CD4-positive, alpha-beta T cell treated with Interferon alpha-2 for 1 hour (primary cell): ENCODE measurements at places on chromosomes 16 and 17.

- DNase-seq: peak; percentile 53
Measured at GRCh38 chr17:1203111-1203966, 23.6 kb upstream of the ABR start.

DNA sequence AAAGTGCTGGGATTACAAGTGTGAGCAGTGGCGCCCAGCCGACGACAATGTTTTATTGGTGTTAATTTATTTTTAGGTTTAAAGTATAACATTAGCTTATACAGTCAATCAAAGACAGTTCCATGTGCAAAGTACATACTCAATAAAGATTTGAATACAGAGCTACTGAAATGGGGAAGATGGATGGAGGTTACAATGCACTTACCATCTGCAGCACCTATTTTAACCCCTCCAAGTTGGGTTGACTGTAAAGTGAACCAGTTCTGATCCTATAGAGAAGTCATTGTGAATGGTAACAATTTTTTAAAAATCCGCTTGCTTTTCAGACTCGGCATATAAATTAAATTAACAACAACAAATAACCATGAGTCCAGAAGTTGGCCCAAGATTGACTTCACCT, 679 bp upstream of the PSKH1 start:
- DNase-seq: no peak

DNA sequence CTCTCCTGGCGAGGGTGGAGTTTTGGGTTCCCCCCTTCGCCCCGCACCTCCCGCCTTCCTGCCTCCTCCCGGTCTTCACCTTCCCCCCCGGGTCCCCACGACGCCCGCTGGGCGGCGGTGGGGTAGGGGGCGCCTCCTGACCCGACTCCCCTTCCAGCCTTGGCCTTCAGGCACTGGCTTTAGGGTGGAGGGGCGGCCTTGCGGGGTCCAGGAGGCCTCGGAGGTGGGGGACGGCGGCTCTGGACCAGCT, 2.4 kb downstream of the SLC16A3 start:
- no peak for DNase-seq

GRCh38 chr16:31351246-31351941, 3.6 kb upstream of the ITGAX start:
- DNase-seq: peak; percentile 28

DNA sequence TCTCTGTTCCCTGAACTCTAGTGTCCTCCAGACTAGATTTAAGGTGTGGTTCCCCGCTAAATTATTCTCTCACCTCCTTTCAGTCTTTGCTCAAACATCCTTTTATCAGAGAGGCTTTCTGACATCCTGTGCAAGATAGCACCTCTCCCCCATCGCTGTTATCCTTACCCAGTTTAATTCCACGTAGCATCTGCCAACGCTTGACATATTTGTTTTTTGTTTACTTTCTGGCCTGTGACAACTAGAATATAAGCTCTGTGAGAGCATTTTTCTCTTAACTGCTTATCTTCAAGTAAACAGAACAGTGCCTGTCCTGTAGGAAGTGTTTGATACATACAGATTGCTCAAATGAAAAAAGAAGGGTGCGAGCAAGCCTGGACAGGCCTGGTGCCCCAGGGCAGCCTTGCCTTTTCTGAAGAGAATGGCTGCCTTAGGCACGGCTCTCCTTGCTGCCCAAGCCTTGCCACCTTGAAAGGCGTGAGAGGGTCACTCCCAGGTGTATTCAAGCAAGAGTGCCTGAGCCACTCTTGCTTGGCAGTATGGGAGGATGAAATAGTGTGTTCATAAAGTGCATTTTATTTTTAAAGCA, 9.7 kb downstream of the DYNLL2 start:
- no peak for DNase-seq

GRCh38 chr17:78082988-78083387, 45.6 kb downstream of the TMC6 start:
- DNase-seq: no peak

GRCh38 chr17:66567234-66568170, 265.1 kb downstream of the PRKCA start:
- DNase-seq: peak; percentile 72

GRCh38 chr17:17119106-17119505, 76.8 kb downstream of the MPRIP start:
- DNase-seq: no peak

GRCh38 chr17:19702217-19702641, 14.2 kb downstream of the SLC47A2 start:
- no peak for DNase-seq

DNA sequence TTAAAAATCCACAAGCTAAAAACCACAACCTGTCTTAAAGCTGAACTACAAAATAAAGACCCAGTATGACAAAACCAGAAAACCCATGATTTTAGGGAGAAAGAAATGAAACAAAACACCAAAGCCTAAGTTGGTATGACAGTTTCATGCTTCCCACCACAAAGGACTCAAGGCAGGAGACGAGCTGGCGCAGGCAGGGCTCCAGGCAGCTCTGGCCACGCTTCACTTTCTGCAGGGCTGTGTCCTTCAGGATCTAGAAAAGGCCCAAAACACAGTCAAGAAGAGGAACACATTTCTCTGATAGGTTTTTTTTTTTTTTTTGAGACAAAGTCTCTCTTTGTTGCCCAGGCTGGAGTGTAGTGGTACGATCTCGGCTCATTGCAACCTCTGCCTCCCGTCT, 75.3 kb downstream of the WDR59 start:
- DNase-seq: no peak

DNA sequence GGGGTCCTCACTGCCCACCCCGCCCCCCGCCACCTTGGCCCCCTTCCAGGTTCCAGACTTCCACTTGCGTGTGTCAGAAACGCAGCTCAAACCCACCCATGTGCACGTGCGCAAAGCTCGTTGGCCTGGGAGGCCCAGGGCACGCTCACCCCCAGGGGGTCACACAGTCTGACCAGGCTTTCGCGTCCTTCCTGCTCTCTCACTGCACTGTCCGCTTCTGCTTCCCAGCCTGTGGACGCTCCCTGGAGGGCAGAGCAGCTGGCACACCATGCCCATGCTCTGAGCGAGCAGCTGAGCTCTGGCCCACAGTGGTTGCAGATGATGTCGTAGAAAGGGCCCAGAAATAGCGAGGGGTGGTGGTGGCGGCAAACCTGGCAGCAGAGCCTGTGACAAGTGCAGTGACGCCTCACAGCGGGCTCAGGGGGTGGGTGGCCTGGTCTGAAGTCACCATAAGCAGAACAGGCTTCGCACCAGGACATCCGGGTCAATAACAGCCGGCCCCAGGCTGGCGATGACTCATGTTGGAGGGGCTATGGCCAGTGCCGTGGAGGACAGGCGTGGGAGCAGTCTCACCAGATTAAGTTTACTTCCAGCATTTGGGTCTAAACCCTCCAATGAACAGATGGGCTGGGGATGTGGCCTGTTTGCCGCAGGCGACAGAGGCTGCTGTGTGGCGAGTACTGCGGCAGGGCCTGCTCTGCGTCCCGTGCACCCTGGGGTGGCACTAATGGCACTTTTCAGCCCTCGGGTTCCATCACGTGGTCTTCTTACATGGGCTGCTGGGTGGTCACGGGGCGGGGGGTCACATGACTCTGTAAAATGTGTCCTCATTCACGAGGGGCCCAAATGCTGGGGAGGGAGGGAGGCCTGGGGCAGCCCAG, 49.0 kb downstream of the NT5M start:
- no peak for DNase-seq

GRCh38 chr17:76171706-76172105, 30.7 kb upstream of the FOXJ1 start:
- no peak for DNase-seq

GRCh38 chr17:44919411-44919810, 4.1 kb upstream of the GFAP start:
- no peak for DNase-seq

DNA sequence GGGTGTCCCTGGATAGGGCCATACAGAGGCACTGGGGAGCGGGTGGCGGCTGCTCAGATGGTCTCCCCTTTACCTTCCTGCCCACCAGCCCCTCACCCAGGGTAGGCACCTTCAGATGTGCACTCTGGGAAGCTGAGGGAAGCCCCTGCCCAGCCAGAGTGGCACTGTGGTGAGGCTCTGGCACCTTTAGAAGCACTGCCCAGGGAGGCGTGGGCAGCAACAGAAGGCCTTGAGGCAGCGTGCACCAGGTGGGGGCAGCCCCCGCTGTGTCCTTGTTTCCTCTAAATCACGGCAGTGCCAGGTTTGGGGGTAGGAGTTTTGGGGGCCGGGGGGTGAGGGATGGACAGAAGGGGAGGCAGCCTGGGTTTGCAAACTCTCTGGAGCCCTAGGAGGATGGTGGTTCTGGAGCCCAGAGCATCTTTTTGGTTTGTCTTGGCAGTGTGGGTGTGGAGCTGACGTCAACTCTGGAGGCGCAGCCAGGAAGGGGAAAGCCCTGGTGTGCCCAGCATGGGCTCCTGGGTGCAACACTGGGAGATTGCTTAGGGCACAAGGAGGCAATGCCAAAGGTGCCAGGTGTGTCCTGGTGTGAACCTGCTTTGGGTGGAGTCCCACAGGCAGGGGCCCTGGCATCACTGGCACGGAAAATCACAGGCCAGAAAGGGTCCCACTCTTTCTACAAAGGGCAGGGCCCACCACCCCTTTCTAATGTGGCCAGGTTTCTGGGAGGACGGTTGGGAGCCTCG, 23.1 kb upstream of the CDC42EP4 start:
- no peak for DNase-seq

- DNase-seq: no peak
Measured at GRCh38 chr17:54771409-54771915, 129.2 kb upstream of the TOM1L1 start.

- no peak for DNase-seq
Measured at GRCh38 chr16:7979448-7980132, 610.7 kb downstream of the TMEM114 start.

- no peak for DNase-seq
Measured at GRCh38 chr17:67403065-67403464, 26.0 kb downstream of the PITPNC1 start.

DNA sequence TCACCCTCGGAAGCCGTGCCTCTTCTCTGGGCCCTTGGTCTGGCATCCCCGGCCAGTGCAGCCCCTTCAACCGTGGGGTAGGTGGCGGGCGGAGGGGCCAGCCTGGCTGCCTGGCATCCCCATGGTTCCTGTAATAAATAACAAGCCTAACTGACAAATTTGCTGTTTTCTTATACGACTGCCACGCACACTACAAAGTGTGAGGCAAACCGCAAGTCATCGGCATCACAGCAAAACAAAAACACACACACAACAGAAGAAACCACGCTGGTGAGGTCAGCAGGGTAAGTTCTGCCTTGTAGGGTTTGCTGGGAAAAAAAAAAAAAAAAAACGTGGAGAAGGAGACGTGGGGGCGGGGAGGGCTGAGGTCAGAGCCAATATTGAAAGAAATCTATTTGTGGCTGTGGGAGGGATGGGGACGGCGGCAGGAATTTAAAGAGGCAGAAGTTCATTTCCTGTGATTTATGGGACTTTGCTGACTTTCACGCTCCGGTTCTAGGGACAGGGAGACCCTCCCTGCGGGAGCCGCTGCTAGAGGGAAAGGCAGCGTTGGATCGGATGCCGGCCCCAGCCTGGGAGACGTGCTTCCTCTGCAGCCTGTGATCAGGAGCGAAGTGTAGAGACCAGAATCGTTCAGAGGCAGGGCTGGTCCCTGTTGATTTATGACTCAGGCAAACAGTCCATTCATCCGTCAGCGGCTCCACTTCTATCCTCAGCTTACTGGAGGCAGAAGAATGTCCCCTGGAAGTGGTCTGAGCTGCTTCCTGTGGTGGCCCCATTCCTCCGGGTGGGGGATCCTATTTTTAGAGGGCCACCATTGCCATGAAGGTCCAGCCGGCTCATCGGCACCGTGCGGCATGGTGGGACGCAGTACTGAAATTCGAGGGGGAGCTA, 162.8 kb downstream of the FOXL1 start:
- DNase-seq: no peak

- no peak for DNase-seq
Measured at GRCh38 chr16:31528523-31529107, 915 bp downstream of the AHSP start.

DNA sequence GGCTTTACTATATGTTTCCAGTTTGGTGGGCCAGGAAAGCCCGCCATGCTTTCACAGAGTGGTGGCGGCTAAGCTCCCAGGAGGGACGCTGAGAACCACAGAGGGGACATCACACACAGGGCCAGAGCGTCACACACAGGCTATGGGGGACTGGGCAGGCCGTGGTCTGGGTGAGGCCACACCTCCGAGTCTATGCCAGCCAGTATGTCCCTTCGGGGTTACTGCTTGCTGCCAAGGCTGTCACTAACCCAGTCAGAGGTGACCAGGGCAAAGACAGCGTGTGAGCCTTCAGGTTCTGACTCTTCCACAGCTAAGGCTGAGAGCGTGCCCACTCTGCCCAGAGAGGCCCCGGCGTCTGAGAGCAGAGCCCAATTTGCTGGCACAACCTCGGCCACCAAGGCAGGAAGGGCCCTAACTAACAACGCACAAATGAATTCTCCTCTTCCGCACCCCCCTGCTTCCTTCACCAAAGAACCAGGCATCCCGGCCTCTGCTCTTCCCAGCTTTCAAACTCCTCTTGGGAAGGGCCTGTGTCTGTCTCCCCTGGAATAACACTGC, 2.9 kb downstream of the PLD6 start:
- DNase-seq: no peak

DNA sequence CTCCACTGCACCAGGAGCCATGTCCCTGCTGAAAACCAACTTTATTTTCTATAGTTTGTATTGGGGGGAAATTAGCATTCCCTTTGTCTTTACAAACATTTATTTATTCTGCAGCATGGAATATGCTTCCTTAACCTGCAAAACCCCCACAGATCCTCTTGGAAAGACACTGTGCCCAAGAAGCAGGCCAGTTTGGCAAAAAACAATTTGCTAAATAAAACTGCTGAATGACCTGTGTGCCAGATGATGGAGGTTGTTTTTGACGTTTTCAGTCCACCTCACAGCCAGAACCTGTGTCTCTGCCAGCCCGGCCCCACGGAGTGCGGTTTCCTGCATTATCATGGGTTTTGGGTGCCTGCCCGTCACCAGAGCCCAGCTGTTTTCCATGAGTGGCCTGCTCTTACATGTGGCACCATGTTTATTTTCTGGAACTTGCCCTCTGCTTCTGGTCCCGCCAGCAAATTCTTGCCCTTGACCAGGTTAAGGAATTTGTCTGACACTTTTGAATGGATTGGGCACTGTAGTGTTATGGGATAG, 26.4 kb downstream of the ORC6 start:
- no peak for DNase-seq

GRCh38 chr17:49218941-49219913, 8.7 kb downstream of the ABI3 start:
- peak; percentile 76 for DNase-seq

- no peak for DNase-seq
Measured at GRCh38 chr17:27896701-27897100, 3.5 kb upstream of the LYRM9 start.
